ENCODE measurements at places on chromosomes 3 and 15.
A peak's percentile ranks its signal among the peaks of the same experiment; 100 is the strongest.

GRCh38 chr3:31423482-31423881 lies 109.2 kb upstream of the STT3B start:
- DNase-seq = no peak

DNA sequence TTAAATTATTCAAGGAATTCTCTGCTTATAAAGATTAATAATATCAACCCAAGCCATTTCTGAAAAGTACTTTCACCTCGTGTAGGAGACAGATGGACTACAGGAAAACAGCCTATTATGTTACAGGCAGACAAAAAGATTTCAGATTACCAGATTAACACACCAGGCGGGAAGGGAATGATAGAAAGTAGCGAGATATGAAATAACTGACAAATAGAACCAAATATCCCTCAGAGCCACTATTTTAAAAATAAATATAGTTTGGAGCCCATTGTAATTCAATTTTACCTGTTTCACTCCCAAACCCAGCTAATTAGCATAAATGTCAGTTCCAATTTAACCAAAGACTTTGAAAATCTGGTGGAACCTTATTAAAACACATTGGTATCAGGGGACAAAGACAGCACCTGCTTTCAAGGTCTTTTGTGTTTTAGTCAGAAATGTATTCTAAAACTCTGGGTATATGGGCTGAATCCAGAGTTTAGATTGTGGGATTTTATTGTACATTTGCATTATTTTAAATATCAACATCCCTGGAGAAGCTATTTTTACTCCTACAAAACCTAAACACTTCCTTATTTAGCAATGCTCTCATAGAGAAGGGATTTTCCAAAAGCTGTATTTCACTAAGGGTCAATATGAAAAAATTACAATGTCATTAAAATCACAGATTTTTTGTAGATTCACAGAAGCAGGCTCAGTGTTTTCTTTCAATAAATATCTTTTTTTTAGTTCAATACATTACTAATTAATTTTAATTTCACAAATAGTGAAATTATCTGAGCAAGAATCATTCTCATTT lies 138.4 kb downstream of the TNIK start:
- DNase-seq = no peak

DNA sequence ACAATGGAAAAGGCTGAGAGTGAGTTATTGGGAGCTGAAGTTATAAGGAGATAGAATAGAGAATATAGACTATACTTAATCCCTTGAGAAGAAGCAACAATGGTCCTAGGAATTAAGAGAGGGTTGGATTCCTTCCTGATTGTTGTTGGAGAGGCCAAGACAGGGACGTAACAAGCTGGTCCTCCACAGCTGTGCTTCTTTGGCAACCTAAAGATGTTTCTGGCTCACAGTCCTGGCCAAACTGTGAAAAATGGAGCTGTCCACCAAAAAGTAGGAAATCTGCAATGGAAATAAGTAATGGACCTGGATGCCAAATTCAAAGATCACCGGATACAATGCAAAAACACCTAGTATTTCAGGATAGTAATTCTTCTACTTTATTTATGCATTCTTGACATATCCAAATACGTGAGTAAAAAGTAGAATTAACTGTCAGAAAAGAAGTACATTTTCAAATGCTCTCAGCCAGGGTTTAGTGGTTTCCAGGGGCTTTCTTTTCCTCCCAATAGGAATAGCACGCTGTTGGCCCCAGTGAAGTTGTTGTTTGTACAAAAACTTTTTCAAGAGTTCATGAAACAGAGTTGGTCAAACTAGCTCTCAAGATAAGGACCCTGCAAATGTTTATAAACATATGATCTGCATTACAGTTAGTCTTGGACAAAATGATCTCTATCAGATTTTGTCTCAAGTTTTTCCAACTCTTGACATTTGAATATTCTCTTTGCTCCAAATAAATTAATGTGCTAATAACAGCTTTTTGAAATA lies 28.3 kb downstream of the CERS3 start:
- DNase-seq = no peak

GRCh38 chr3:13650210-13651056 lies 101.5 kb downstream of the FBLN2 start:
- DNase-seq = peak; percentile 83

DNA sequence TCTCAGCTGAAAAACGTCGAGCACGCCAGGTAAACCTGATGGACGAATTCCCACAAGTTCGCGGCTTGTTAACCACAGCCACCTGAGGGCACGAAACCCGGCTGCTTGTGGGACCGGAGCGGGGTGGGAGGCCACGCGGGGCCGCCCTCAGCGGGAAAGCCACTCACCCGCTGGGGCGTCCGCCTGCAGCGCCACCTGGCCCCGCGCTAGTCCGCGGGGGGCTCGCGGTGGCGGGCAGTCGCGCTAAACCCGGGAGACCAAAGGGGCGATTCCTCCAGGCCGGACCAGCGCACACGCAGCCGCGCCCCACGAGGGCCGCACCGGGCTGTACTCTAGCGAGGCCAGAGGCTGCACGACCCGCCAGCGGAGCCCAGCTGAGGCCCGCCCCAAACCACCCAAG lies 15.7 kb upstream of the CFAP161 start:
- no peak for DNase-seq

GRCh38 chr15:90581771-90582352 lies 52.1 kb downstream of the CRTC3 start:
- peak; percentile 48 for DNase-seq

- DNase-seq = no peak
Measured at GRCh38 chr15:73575636-73576247, 57.4 kb downstream of the NPTN start.

GRCh38 chr3:26406636-26407035 lies 215.9 kb upstream of the LRRC3B start:
- DNase-seq = no peak

GRCh38 chr15:26083896-26084295 lies 220.8 kb upstream of the ATP10A start:
- no peak for DNase-seq

GRCh38 chr3:108357042-108357441 lies 60.7 kb downstream of the HHLA2 start:
- DNase-seq = no peak

- peak; percentile 59 for DNase-seq
Measured at GRCh38 chr3:108091498-108092250, 843 bp upstream of the CD47 start.

GRCh38 chr3:152392272-152392880 lies 123.6 kb downstream of the MBNL1 start:
- no peak for DNase-seq

- no peak for DNase-seq
Measured at GRCh38 chr3:33146791-33147445, 33.1 kb downstream of the CRTAP start.

DNA sequence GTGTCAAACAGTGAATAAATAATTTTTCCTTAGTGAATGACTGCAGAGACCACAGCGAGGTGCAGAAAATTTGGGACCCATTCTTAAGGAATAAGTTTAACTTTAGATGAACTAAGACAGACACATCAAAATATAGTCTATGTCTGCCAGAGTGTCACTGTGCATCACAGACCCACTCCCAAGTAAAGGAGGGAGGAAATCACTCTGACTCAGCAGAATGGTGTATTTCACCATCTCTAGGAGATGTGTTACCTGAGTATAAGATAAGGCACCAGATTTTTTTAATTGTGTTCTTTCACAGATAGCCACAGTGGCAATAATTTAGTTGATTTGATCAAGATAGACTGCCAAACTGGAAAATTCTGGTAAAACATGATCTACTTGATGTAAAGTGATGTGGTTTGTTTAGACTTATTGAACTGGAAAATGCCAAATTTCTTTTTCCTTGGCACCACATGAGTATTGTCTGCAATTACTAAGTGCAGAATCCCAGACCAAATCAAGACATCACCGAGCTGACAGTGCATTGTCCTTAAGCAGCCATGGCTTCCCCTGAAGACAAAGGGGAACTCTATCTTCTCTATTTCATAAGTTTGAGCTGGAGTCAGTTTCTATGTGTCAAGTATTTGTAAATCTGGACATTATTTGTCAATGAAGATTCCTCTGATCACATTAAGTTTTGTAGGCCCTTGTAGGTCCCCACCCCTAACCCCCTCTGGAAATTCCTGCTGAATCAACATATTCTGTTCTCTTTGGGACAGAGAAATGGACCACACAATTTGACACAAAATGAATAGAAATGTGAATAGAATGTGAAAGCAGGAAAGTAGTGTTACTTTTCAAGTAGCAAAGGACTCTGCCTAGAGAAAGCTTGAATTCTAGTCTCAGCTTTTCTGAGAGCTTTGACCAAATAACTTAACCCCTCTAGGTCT lies 47.6 kb downstream of the TIPARP start:
- no peak for DNase-seq

GRCh38 chr3:14563946-14564539 lies 23.9 kb upstream of the GRIP2 start:
- no peak for DNase-seq
